ENCODE measurements at places on chromosomes 2 and 18. TPM values are rescaled to one million over a fixed set of nuclear protein-coding genes. Genes with fewer than 3 reads are reported as not detected.

HRH4 gene
- not detected for total RNA-seq

MAPK4 gene
- 1.2 TPM for total RNA-seq

HADHB gene
- 93.4 TPM for total RNA-seq

ECEL1 gene
- 14.9 TPM for total RNA-seq

KCNIP3 gene
- 5.2 TPM for total RNA-seq

ADD2 gene
- 10.2 TPM for total RNA-seq

DNA sequence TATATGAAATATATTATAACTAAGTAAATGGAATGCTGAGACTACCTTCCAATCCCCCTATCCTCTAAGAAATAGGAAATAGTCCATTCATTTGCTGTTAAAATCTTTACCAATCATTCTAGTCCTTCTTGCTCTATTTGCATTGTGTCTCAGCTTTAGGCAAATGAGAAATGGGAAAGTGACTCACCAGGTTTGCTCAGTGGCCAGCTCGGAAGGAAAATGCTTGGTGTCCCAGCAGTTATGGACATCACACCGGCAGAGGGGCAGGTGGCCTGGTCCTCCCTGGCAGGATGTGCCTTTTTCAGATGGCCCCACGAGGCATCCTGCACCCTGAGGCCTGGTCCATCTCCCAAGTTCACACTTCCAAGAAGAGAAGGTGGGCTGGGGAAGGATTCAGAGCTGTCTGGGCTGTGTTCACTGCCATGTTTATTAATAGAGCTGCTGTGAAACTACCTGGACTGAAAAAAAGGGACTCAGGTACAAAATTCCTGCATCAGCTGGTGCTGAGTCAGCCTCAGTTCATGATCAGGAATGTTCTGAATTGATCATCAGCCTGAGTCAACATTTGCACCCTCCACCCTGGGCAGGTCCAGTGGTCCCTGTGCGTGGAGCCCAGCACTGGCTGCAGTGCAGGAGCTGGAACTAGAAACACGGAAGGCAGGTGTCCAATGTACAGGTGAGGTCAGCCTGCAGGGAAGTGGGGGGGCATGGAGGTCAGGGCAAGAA is 60.1 kb upstream of the ARL4C start:
- no peak for DNase-seq

GRCh38 chr18:57023275-57023882 is 123.5 kb upstream of the BOD1L2 start:
- DNase-seq, result no peak

GRCh38 chr18:73724958-73725357 is 422.7 kb downstream of the FBXO15 start:
- no peak for DNase-seq

- DNase-seq, result no peak
Observed at GRCh38 chr2:17540093-17540812, at the start of gene VSNL1. TSS of gene VSNL1 (plus strand) at chr2:17540696. CDS start at chr2:17592075, 51,379 bp downstream.

- no peak for DNase-seq
Observed at GRCh38 chr2:39124746-39125057, 3.9 kb upstream of the SOS1 start.

GRCh38 chr2:33770023-33770422 is 170.9 kb upstream of the FAM98A start:
- no peak for DNase-seq

DNA sequence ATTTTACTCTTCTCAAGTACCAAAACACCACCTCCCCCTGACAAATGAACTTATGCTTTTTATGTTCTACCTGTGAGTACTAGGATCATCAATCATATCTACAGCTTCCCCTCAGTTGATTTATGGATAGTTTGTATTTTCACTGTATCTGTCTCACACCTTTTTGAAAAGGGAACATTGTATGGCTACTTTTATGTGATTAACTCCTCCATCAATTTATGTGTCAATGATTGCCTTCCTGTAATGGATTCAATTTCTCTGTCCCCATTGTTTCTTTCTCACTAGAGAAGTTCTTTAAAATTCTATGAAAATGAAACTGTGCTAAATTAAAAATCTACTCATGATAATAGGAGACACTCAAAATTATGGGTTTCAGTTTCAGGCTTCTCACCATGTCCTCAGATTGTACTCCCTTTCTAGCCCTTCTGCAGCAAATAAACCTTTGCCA is 935.0 kb downstream of the TRIB2 start:
- DNase-seq, result no peak

DNA sequence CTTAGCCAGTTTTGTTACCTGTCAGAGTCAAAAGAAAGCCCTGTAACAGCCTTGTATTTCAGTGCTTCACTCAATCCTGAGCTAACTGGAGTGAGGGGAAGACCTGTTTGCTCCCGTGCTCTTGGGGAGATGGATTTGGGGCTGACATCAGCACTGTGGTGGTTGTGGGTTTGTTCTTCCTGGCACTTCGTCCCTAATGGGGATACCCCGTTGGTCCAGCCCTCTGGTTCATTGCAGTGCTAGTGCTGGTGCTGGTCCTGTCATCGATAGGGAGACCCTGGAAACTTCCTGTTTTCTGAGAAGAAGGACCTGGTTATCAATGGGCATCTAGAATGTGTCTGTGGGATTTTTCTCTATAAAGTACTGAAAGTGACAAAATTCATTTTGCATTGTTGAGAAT is 205.4 kb downstream of the ZNF407 start:
- DNase-seq, result no peak

DNA sequence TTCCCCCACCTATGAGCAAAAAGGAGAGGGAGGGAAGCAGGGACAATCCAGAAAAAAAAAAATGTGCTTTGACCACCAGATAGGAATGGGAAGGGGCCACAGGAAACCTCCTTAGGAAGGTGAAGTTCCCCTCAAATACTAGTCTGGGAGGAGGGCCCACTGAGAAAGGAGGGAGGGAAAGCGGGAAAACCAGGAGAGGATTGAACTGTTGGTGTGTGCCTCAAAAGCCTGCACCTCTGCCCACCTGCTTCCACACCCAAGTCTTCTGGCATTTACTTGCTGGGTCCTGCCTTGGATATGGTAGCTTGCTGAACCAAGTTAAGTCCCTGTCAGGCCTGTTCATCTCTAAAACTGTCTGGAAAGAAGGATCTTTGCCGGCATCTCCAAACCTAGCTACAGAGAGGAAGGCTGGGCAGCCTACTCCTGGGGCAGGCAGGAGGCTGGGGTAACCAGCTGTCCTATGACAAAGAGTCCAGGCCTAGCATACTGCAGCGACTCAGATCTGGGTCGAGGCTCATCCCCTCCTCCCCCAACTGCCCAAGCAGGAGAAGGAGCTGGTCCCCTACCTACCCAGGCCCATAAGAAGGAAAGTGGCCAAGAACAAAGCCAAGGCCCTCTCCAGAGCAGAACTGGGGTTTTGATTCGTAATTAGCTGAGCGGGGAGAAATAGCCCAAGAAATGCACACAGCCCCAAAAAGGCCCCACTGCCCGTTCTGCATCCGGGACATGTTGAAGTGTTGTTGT is 3.0 kb downstream of the EN1 start:
- no peak for DNase-seq

- no peak for DNase-seq
Observed at GRCh38 chr2:198411936-198412335, 607.5 kb downstream of the PLCL1 start.

DNA sequence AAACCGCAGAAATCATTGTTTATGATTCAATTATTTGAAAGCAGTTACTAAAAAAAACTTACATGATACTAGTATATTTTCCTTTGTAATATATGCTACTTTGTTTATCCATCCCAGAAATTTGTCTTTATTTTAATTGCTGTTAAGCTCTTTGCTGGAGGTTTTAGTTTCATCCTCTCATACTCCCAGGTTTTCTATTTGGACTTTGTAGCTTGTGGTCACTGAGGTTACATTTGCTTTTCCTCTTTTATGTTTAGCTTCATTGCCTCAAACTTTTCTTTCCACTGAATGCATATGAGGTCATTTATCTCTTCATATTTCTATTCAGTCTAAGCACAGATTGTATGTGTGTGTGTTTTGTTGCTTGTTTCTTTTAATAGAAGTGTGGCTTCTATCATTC is 89.9 kb downstream of the ERBB4 start:
- DNase-seq, result no peak

GRCh38 chr2:219406861-219407230 is 11.3 kb upstream of the DES start:
- DNase-seq, result peak; percentile 93

GRCh38 chr18:45588376-45589355 is 26.6 kb upstream of the SLC14A2 start:
- no peak for DNase-seq

- no peak for DNase-seq
Observed at GRCh38 chr18:6734726-6735430, 5.4 kb downstream of the ARHGAP28 start.

GRCh38 chr18:22563164-22563583 is 145.5 kb upstream of the CTAGE1 start:
- DNase-seq, result peak; percentile 74

DNA sequence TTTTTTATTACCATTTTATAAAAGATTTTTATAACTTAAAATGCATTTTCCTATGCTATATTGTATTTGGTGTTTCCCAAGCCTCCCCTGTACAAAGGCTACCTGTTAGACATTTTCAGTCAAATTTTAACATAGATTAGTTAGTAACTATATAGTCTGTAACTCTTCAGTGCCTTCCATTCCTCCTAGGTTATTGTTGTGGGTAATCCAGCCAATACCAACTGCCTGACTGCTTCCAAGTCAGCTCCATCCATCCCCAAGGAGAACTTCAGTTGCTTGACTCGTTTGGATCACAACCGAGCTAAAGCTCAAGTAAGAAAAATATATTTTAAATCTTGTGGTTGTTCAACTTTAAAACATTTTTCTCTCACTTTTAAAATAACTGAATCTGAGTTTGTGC is 10.2 kb downstream of the MDH1 start:
- no peak for DNase-seq

GRCh38 chr18:4869155-4869554 is 327.9 kb downstream of the AKAIN1 start:
- no peak for DNase-seq

GRCh38 chr2:238320648-238321281 is 447 bp downstream of the TRAF3IP1 start:
- no peak for DNase-seq

DNA sequence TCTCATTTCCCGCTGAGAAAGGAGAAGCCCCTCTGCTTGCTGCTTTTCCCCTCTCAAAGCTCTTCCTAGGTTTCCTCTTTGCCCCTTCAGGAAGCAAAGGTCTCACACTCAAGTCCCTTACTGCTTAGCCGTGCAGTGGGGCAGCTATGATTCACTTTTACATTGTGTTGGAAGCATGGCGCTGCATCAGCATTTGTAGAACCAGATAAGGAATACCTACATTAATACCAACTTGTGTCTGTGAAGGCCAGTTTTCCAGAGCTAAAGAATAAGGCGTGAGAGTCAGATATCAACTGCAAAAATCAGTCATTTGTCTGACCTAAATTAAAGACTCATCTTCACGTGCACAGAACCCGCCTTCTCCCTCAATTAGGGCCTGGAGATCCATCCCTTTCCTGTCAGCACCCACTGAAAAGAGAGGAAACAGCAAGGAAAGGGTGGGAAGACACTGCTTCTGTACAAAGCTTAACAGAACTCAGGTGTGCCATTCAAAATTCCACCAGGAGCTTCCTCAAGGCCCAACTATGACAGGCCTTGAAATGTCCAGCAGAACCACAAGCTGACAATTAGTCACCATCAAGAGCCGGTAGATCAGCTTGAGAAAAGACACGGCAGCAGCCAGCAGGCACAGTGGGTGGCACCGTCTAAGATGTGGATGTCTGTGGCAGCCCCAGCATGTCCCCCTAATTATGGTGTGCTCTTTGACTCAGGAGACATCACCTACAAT is 16.1 kb upstream of the XDH start:
- no peak for DNase-seq

DNA sequence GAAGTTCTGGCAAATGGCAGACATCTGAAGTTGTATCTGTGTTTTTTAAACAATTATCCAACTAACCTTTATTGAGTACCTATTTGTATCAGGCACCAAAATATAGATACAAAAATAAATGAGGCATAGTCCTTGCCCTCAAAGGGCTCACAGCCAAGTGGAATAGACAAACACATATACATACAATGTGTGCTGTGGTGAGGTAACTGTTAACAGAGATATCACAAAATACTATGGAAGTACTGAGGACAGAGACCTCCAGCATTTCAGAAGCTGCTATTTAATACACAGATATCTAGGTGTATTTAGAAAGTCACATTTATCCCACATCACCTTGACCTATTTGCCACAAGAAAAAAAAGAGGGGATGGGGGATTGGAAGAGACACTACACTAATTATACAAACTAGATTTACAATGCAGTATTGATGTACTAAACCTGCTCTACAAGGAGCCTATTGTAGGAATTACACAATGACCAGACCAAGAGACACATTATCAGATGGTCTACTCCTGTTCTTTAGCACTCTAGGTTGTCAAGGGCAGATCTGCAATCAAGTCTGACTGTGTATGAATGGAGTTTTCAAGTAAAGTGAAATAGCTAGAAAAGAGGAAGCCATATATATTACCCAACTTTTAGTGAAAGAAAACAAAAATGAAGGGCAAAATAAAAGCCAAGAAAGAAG is 62.2 kb downstream of the SPIRE1 start:
- no peak for DNase-seq

DNA sequence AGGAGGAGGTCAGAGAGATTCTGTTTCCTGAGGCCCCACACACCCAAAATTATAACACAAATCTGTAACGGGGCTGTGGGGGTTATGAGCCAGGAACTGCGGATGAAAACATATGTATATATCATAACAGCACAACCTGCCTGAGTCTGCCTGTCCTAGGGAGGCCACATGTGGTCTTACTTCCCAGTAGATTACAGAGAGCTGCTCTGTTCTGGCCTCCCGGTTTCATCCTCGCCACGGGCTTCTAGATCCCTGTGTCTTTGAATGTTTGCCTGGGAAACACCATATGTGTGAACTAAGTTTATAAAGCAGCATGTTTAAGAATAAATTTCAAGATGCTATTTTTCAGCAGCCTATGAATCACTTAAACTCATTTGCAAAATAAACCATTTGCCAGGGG is 124.0 kb downstream of the TMEM200C start:
- DNase-seq, result no peak

DNA sequence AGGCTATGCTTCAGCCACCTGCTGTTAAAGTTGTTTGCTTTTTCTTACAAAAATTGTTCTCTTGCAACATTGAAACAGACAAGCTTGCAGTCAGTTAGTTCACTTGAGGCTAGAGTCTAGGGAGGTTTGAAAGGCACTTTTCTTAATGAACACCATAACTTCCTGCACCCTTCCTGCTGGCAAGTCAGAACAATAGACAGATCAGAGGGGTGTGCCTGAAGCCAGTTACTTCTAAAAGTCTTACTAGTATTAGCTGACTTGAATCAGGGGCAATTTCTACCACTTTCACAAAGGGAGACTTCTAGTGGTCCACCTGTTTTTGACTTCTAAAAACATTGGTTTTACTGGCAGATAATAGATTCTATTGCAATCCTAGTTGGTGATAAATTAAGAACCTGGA is 367.4 kb upstream of the CDH20 start:
- no peak for DNase-seq

DNA sequence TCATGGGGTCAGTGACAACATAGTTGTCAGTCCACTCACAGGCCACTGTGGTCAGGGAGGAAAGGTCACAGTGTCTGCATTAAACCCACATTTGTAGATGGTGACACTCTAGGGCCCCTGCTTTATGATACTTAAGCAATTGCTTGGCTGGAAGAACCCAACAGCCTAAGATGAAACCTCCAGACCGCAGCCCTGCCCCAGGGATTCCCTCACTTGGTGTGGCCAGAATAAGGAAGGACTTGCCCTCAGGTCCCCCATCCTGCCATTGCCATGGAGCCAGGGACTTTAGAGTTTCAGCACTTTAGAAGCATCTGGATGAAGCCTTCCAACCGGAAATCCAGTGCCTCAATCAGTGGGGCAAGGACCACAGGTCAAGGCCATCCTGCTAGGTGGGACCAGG is 63.9 kb upstream of the LAPTM4A start:
- no peak for DNase-seq
